ENCODE measurements at places on chromosomes 1 and 21.
A peak's percentile ranks its signal among the peaks of the same experiment; 100 is the strongest.

- no peak for DNase-seq
Measured at GRCh38 chr21:39660191-39660980, 47.6 kb downstream of the B3GALT5 start.

- DNase-seq = no peak
Measured at GRCh38 chr1:107692580-107693345, 272.2 kb downstream of the VAV3 start.

- DNase-seq = no peak
Measured at GRCh38 chr1:27446496-27447020, 43.4 kb downstream of the WASF2 start.

GRCh38 chr1:234143681-234144080, 229.6 kb upstream of the COA6 start:
- no peak for DNase-seq

DNA sequence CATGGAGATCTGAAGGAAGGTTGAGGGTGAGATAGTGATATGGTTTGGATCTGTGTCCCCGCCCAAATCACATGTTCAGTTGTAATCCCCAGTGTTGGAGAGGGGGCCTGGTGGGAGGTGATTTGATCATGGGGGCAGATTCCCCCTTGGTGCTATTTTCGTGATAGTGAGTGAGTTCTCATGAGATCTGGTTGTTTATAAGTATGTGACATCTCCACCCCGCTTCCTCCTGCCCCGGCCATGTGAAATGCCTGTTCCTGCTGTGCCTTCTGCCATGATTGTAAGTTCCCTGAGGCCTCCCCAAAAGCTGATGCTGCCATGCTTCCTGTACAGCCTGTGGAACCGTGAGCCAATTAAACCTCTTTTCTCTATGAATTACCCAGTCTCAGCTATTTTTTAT, 451.9 kb upstream of the VAMP3 start:
- no peak for DNase-seq

GRCh38 chr1:92934395-92935378, 26.6 kb downstream of the DIPK1A start:
- no peak for DNase-seq

DNA sequence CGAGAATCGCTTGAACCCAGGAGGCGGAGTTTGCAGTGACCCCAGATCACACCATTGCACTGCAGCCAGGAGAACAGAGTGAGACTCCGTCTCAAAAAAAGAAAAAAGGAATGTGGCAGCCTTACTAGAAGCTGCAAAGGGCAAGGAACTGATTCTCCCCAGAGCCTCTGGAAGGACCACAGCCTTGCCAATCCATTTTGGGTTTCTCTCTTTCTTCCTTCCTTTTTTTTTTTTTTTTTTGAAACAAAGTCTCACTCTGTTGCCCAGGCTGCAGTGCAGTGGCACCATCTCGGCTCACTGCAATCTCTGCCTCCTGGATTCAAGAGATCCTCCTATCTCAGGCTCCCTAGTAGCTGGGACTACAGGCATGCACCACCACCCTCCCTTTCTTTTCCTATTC, 9.9 kb upstream of the IFNGR2 start:
- no peak for DNase-seq

DNA sequence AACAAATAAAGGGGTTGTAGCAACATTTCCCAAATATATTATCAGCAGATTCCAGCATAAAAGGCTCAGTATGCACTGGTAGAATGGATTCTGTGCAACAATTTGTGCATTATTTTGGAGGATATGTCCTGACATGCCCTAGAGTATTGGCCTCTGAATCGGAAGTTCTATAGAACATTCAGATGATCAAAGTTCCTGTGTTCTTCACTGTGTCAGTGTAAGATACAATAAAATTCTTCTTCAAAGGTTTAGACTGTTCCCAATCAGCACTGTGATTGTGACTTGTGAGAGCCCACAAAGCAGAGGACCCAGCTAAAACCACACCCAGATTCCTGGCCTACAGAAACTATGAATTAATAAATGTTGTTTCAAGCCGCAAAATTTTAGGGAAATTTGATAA, 33.6 kb upstream of the GBP5 start:
- DNase-seq = no peak

GRCh38 chr21:36433059-36433709, 46.7 kb downstream of the CLDN14 start:
- DNase-seq = no peak

- DNase-seq = no peak
Measured at GRCh38 chr1:245085508-245086095, 69.2 kb upstream of the KIF26B start.

DNA sequence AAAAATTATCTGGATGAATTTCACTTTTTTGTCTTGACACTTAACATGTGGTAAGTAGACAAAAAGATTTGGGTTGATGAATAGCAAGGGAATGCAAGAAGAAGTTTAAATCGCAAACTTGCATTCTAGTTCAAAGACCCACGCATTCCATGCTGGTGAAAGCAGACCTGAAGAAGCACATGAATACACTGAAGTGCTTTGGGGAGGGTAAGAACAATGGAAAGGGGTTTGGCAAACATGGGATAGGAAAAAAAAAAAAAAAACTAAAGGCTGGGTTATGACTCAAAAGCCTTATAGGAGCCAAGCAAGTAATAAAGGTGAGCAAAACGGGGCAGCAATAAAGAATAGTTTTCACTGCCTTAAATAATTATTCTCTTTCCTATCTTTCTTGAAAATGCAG, 450.2 kb downstream of the LMO4 start:
- DNase-seq = no peak

DNA sequence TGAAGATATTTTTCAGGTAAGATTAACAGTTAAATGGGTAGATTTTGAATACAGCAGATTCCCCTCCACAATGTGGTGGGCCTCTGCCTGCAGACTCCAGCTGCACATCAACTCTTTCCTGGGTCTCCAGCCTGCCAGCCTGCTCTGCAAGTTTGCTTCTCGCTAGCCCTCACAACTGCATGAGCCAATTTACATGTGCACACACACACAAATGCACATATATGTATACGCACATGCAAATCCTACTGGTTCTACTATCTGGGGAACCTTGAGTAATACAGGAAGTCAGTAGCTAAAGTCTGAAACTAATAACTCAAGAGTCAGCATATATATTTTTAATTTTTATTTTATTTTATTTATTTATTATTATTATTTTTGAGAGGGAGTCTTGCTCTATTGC, 34.8 kb upstream of the QSOX1 start:
- no peak for DNase-seq

DNA sequence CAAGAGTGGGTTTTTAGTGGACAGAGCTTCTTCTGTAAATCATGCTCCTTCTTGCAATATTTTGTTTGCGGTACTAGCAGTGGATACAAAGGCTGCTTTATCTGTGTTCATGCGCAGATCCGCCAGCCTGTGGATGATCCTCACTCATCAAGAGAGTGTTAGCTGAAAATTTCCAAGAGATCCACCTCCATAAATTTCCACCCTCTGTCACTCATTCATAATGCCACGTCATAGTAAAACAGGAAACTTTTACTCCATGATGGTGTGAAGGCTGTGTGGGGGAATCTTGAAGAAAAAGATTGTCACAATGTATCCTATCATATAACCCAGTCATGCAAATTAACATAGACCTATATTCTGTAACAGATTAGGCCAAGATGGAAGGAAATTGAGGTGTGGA, 4.4 kb upstream of the MAPKAPK2 start:
- no peak for DNase-seq

- no peak for DNase-seq
Measured at GRCh38 chr1:46523496-46524353, 27.7 kb downstream of the KNCN start.

DNA sequence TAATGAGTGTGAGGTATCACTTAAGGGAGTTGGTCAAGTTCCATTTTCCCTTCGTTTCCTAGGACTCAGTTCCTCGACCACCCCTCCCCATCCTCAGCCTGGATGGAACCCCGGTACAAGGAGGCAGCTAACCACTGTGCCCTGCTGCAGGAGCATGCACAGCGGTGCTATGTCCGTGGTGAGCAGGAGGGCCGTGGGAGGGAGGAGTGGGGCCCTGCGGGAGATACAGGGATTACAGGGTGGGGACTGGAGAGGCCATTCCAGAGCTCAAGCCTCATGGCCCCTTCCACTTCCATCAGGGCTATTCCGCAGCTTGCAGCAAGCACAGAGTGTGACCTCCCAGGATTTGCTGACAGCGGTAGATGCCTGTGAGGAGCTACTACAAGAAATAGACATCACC, 25.8 kb downstream of the HYI start:
- DNase-seq = no peak

DNA sequence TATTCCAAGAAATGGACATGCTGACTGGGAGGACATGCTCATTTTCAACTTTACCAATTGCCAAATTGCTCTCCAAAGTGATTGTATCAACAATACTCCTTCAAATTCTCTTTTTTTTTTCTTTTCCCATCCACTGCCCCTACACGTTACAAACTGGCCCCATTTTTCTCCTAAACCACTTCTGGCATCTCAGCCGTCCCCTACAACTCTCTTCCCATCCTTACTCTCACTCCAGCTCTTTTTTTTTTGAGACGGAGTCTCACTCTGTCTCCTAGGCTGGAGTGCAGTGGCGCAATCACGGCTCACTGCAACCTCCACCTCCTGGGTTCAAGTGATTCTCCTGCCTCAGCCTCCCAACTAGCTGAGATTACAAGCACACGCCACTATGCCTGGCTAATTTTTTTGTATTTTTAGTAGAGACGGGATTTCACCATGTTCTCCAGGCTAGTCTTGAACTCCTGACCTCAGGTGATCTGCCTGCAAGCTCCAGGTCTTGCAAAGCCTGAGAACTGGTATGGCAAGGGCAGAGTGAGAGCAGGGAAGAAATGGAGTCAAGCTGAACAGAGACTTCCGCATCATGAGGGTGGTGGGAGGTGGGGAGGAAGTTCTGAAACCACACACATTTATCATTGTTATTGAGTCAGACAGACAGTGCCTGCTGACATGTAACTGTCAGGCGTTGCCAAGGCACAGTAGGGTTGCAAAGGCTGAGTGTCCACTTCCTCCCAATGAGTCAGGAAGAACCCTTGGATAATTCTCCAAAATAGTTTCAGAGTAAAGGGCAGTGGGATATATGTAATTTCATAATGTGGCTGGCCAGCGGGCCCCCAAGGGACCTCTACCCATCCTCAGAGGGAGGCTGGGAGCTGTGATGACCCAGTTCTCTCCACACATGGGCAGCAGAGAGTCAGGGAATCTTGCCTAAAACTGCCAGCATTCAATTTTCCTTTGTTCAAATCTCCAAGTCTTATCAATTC, 17.4 kb downstream of the CELA3A start:
- peak; percentile 61 for DNase-seq

DNA sequence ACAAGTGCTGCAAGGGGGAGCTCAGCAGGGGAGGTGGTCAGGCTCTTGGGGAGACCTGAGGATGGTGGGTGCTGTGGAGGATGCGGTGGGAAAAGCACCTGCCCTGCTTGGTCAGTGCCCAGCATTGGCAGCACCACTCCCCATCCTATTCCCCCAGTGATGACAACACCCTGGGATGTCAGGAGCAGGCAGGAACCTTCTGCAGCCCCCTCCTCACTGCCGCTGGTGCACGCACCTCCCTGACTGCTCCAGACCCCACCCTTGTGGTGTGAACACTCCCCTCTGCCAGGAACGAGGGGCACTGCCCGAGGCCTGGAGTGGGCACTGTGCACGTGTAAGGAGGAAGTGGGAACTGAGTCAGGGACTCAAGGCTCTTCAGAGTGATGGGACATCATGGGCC, 12.5 kb downstream of the TMPRSS3 start:
- no peak for DNase-seq

DNA sequence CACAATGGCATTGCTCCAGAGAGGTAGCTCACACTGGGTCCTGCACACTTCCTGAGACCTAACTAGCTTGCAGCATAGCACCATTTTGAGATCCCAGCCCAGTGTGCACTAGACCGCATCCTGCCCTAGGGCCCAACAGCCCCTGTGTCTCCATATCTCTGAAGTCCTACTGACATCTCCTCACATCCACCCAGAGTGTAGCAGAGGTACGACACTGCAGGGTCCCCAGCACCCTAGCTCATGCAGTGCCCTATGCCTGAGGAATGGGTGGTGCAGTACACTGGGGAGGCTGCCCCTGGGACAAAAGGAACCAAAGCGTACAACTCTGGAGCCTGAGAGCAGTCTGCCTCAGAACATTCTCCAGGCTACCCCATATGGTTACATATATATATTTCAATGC, 111.4 kb upstream of the DEPDC1 start:
- no peak for DNase-seq

DNA sequence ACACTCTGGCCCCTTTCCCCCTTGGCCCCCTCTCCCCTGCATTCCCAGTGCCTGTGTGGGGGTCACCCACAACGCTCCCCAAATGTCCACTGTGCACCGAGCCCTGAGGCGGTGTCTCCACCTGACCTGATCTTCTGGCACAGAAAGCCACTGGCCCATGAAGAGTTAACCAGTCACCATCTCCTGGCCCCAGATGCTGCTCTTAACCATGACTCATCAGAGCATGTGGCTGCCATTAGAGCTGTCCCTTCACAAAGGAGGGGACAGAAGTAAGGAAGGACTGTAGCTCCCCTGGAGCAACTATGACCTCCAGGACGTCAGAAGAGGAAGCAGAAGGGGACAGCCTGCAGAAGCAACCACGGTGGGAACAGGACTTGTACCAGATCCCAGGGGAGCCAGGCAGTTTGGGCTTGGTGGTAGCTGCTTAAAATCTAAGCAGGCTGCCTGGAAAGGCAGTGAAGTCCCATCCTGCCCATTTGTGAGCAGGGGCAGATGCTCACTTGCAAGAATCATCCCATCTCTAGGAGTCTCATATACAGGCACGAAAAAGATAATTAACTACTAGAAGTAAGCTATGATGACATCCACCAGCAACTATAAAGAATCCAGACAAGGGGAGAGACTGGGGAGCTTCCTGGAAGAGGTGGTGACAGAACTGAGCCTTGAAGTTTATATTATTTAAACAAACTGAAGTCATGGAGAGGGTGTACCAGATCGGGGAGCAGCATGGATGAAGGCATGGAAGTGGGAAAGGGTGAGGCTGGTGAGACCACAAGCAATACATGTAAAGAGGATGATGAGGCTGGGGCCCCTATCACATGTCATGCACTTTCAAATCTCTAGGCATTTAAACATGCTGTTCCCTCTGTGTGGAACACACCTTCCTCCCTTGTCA, 1.1 kb upstream of the TTC39A start:
- DNase-seq = no peak

GRCh38 chr1:241635556-241636152, 4.5 kb downstream of the CHML start:
- DNase-seq = no peak

DNA sequence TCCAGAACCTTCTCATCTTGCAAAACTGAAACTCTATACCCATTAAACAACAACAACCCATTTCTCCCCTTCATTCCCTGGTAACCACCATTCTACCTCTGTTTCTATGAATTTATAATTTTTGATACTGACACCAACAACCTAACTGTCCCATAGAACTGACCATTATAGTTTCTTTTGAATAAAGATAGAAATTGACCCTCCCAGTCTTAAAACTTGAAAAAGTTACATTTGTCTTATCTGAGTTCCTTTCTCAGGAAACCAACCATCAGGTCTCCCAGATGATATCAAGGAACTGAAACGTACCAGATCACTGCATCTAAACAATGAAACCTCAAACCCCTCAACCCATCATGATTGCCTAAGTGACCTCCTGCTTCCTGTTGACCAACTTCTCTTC, 27.1 kb downstream of the RNF115 start:
- DNase-seq = no peak

- DNase-seq = no peak
Measured at GRCh38 chr21:24890021-24890420, 717.3 kb downstream of the MRPL39 start.

- no peak for DNase-seq
Measured at GRCh38 chr1:226026833-226027232, 27.7 kb upstream of the SDE2 start.

- no peak for DNase-seq
Measured at GRCh38 chr1:2447276-2448097, 28.6 kb upstream of the PLCH2 start.
